ENCODE measurements at places on chromosomes 16 and 17.

- no peak for DNase-seq
Measured at GRCh38 chr16:87273471-87274030, 43.6 kb downstream of the C16orf95 start.

DNA sequence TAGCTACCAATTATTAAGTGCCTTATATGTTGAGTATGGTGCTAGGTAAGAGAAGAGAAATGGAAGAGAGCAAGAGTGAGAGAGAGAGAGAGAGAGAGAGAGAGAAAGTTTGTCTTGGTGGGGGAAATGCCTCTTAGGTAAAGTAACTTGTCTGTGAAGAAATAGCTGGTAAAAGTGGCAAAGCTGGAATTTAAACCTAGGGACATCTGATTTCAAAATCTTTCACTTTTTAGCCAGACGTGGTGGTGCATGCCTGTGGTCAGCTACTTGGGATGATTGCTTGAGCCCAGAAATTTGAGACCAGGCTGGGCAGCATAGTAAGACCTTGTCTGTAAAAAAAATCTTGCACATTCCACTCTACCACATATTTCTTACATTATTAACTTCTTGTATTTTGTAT, 23.0 kb upstream of the CDR2 start:
- no peak for DNase-seq

- no peak for DNase-seq
Measured at GRCh38 chr16:80932708-80933095, 74.0 kb downstream of the CMC2 start.

DNA sequence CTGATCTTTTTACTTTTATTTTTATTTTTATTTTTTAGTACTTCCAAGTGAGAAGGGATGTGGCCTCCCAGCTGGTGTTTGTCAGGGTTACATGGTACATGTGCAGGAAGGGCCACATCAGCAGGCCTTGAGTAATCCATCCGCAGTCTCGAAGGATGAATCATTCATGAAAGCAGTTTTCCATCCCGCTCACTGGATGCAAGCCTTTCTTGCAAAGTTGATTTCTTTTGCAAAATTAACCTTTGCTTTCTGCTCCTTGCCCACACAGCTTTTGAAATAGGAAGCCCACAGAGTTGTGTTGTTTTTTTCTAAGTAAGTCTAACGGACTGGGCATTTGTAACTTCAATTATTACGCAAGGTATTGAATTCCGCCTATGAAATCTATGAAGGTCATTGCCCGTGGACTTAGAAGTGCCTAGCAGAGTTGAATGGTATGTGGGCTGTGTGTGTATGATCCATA, 157.4 kb downstream of the PRKCA start:
- DNase-seq = no peak

DNA sequence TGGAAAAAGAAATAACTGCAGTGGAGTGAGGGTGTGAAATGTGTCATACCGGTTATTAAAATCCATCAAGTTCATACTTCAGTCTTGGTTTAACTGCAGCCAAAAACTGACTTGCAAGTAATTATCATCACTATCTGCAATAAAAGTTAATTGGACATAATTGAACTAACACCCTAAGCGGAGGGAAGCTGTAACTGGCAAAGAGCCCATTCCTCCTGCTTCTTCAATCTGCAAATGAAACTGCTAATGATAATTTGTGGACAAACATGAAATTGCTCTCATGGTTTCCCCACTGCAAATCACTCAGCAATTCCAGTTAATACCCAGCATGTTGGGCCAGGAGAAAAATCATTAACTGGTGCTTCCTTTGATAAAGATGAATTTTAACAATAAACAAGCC, 46.5 kb downstream of the FAM222B start:
- DNase-seq = no peak

GRCh38 chr16:50323335-50324011, 45.3 kb downstream of the BRD7 start:
- DNase-seq = no peak

DNA sequence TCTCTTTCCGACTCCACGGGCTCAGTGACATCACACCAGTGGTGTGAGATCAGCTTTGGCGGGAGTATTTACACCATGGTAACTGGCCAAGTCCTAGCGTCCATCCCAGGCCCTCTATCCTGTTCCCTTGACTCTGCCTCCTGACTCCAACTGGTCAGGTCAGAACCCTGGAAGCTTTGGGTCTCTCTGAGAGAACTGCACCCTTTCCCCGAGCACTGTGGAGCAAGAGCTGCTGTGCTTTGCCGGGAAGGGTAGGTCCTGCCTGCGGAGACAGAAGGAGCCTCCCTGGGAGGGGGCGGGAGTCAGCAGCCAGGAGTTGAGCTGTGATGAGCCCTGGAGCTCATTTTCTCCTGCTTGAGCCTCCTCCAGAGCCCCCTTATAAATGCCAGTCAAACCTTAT, 212.1 kb upstream of the TNRC6C start:
- no peak for DNase-seq

GRCh38 chr17:61400066-61400716, 548 bp downstream of the TBX2 start:
- no peak for DNase-seq

DNA sequence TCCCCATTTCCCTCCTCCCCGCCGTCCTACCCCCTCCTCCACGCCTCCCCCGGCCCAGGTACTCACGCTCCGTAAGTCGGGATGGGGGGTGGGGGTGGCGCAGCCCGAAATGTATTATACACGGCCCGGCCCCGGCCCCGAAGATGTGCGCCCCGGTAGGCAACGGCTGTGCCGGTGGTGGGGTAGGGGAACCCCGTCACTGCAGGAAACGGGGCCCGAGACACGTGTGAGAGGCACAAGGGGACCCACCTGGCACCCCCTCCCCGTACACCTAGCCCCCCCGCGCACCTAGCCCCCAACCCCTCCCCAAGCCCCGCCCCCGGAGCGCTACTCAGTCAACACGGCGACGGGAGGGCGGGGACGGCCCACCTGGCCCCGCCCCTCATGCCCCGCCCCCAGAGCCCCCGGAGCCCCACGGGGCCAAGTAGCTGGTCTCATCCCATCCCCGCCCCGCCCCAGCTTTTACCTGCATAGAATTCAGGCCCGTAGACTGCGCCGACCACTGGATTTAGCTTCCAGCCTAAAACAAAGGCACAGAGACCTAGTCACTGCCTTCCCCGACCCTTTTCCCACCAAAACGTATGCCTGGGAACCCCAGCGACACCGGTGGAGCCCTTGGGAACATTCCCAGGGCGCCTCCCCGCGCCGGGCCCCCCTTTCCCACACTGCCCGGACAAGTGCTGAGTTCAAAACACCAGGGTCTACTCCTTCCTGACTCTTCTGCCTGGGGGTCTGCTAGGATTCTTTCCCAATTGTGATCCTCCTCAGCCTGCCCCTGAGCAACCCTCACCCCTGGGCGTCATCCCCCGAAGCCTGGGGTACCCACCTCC, 22.8 kb downstream of the ENGASE start:
- DNase-seq = no peak

- DNase-seq = no peak
Measured at GRCh38 chr16:49649013-49649765, 206.7 kb downstream of the ZNF423 start.

GRCh38 chr17:32298721-32299579, 33.3 kb downstream of the RHBDL3 start:
- no peak for DNase-seq

DNA sequence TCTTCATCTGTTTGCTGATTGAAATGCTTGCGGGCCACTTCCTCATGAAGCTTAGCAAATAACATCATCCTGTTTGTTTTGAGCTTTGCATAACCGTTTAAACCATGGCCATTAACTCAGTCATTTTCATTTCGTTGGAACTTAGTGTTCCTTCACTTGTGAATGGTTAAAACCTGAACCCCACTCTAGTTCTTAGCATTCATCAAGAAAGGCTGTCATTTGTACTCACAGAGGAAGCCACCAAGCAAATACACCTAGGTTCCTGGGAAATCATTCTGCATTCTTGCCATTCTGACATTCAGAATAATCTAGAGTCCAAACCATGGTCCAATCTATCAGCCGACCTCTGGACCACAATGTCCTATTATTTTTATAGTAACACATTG, 8.4 kb upstream of the TAT start:
- DNase-seq = no peak

DNA sequence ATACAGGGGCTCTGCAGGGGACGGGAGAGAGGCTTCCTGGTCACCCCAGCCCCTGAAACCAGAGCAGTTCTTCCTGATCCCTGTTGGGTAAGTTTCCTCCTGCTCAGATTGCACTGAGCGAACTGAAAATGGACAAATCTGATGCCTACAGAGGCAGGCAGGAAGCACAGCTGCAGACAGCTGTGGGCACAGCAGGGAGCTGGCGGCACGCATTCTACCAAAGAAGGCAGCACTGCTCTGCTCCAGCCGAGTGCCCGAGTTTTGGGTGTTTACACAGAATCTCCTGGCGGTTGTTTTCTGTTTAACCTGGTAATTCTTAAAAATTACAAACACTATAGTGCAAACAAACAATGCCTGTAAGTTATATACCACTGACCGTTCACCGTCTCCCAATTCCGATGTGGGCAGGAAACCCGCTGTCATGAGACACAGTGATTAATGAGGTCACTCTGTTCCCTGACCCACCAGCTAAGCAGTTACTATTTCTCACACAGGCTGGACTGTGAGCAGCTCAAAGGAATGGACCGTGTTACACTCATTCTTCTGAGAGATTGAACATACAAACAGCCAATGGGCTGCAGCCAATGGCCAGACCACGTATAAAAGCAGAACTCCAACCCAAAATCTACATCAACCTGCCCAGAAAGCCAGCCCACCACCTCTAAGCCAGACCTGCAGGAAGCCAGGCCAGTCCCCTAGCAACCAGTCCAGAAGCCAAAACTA, 25.5 kb downstream of the NSMCE1 start:
- DNase-seq = no peak

DNA sequence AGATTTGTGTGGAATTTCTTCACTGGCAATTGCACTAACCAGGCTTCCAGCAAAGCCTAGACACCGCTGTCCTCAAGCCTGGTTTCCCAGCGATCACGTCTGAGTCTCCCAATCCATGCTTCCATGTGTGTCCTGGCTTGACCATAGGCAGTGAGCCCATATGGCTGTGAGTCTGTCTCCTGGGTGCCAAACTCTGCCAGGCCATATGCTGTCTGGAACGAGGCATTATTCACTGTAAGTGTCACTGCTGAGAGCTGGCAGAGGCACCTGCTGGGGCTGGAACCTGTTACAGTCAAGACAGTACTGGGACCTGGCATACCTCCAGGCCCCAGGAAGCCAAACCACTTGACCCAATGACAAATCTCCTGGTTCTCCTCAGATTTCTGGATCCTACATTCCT, 60.4 kb downstream of the HS3ST2 start:
- DNase-seq = no peak
